ENCODE measurements at places on chromosomes 12 and 14. TPM values are rescaled to one million over a fixed set of nuclear protein-coding genes. Genes with fewer than 3 reads are reported as not detected.

GRCh38 chr14:76955575-76956315 is 72.8 kb downstream of the IRF2BPL start:
- no peak for DNase-seq

- DNase-seq: no peak
Measured at GRCh38 chr14:64702493-64703394, 1.5 kb upstream of the PLEKHG3 start.

DNA sequence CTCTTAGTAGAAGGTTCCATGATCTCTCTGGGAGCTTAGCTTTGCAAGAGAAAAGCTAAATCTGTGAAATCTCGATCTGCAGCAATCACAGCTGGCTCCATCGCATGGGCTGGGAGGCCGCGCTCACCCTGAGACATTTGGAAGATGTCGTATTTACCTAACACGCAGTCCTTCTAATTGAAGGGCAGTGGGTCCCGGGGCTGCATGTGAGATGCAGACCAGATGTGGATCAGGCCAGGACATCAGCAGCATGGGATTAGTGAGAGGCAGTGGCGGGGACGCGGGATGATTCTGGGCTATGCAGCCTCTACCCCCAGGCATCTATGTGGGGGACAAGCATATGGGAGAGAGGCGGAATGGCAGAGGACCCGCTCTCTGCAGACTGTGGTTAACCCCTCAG is 312.4 kb upstream of the RTL1 start:
- no peak for DNase-seq

DNA sequence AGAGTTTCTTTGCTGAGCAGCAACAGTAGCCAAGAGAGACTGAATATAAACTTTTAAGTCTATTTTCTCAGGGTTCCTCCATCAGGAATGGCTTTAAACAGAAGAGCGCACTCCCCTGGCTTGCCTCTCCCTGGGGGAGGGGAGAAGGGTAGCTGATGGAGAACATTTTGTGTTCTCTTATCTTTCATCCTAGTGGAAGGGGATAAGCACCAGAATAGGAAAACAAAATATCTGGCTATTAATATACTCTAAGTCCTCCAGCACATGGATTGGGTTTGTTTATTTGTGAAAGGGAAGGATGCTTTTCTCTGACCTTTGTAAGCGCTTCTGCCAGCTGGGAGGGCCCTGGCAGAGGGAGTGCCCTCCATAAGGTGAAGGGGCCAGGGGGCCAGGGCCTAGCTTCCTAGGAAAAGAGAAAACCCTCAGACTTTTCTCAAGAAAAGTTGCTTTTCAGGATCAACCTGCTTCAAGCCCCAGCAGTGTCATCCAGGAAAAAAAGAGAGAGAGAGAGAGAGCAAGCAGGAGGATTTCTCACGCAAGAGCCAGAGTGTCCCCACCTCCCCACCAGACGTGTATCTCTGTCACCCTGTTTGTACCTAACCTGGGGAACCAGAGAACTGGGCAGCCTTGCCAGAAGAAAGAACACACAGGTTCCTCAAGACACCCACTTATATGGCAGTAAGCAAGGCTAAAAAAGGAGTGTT is 34.3 kb upstream of the ATP2A2 start:
- DNase-seq: no peak

- peak; percentile 23 for DNase-seq
Measured at GRCh38 chr14:50060871-50061663, 55.3 kb downstream of the VCPKMT start.

GRCh38 chr12:75579552-75579951 is 68.1 kb upstream of the KRR1 start:
- no peak for DNase-seq

- DNase-seq: no peak
Measured at GRCh38 chr12:55694651-55695050, 13.1 kb downstream of the ITGA7 start.

- DNase-seq: no peak
Measured at GRCh38 chr12:3081091-3081490, 3.9 kb downstream of the TSPAN9 start.

- no peak for DNase-seq
Measured at GRCh38 chr12:91176358-91176757, 6.3 kb downstream of the DCN start.

GRCh38 chr12:12764824-12765223 is 20.6 kb upstream of the APOLD1 start:
- DNase-seq: no peak

DNA sequence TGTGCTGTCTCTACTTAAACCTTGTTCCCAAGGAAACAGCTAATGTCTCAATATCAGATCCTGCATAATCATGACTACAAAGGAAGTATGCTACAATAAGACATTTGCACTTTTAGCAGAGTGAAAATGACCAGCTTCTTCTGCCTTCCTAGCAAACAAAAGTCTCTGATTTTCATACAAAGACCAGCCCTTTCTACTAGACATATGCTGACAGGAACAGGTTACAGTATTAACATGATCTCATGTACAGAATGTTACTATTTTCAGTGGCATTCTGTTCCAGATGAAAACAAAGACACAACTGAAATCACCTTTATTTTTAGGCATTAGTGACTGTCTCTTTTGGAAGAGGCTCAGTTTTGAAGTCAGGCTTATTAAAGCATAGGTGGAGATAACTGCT is 228.6 kb downstream of the MED13L start:
- no peak for DNase-seq

DNA sequence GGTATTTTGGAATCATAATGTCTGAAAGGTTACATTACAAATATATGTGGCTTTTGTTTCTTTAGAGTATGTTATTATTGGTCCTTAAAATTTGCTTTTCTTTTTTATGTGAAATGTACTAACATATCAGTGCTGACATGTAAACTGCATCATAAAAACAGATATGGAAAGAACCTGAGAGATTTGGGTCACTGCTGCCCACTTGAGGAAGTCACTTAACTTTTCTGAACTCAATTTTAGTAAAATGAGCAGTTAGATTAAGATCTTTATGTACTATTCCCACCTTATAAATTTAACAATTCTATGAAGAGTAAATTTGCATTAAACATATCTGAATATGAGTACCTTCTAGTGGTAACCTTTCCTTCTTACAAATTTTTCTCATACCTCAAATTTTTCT is 7.5 kb downstream of the PTGR2 start:
- DNase-seq: no peak

- DNase-seq: no peak
Measured at GRCh38 chr14:61466905-61467280, 145.5 kb downstream of the PRKCH start.

DNA sequence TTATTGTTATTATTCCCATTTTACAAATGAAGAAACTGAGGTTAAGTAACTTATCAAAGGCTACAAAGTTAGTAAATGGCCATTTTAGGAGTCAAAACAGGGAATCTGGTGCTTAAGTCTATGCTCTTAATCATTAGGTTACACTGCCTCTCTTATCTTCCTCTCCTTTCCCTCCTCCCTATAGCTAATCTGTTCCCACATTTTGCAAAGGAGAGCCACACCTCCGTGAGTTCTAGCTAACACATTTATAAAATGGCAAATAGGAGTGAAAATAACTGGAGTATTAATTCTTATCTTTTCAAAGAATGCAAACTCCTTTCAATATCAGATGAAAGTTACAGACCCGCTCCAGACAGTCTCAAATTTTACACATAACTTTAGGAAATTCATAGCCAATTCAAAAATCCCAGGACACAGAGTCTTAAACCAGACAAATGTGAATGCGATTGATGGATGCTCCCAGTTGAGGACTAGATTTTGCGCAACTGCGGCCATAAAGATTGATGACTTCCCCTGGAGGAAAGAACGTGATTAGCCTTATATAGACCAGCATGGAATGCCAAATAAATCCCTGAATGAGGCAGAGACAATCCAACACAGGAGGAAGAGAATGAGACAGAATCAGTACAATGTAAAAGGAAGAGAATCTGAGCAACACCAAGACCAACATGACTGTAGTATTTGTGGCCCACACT is 225.0 kb upstream of the ARID2 start:
- DNase-seq: no peak

DNA sequence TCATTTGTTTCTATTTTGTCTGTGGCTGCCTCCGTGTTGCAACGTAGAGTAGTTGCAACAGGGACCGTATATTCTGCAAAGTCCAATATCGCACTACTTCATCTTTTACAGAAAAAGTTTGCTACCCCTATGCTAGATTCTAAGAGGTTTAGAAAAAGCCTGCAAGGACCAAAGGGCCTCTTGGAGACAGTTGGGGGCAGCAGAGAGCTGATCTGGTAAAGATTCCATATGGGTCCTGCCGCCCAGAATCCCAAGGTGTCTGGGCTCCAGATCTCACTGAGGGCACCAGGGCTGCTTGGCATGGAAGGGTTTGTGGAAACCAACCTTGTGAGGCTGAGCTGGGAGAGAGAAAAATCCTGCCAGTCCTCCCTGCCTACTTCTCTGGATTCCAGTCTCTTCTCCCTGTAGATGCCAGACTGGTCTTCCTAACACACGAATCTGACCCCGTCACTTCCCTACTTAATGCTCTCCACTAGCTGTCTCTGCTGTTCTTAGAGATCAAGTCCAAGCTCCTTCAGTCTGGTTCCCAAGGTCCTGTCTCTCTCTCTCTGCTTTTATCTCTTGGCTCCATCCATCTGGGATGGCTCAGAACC is 74.6 kb downstream of the GLRX5 start:
- no peak for DNase-seq

- DNase-seq: no peak
Measured at GRCh38 chr14:74843653-74844052, 32.3 kb downstream of the PROX2 start.

GRCh38 chr12:46209914-46210872 is 58.6 kb downstream of the SLC38A1 start:
- DNase-seq: no peak

GRCh38 chr12:88142610-88142991 is 494 bp downstream of the TMTC3 start:
- no peak for DNase-seq

DNA sequence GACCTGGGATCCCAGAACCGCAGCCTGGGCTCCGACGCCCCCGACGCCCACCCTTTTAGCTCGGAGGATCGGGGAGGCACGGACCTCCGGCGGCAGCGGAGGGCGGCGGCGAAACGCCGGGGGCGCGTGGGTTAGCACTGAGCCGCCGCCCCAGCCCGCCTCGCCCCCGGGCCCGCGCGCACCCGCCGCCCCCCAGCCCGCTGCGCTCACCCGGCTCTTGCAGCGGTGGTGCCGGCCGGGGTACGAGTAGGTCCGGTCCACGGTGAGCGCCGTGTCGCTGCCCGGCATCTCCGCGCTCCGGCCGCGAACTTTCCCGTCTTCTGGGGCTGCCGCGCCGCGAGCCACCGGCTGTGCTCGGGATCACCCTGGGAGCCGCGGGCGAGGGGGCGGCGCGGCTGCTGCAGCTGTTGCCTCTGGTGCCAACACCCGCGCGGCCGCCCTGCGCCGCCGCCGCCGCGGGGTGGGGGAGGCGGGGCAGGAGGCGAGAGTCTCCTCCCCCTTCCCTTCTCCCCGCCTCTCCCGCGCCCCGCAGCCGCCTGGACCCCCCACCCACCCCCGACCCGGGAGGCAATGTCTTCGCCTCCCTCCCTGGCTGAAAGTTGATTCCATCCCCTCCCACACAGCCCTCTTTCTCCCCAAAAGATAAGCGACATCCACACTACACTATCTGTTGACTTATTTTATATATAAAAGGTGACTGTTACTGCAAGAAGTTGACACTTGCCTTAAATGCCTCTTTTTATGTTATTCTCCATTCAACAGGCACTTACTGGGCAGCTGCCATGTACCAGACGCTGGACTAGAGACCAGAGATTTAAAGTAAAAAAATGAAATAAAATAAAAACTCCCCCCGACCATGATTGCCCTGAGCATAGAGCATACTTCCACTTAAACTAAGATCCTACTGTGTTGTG is at the start of gene TMCC3:
TMCC3 (minus strand) TSS at position 415 of the 914 bp plus-strand sequence; CDS start at position 288, 127 bp downstream.
- no peak for DNase-seq

DNA sequence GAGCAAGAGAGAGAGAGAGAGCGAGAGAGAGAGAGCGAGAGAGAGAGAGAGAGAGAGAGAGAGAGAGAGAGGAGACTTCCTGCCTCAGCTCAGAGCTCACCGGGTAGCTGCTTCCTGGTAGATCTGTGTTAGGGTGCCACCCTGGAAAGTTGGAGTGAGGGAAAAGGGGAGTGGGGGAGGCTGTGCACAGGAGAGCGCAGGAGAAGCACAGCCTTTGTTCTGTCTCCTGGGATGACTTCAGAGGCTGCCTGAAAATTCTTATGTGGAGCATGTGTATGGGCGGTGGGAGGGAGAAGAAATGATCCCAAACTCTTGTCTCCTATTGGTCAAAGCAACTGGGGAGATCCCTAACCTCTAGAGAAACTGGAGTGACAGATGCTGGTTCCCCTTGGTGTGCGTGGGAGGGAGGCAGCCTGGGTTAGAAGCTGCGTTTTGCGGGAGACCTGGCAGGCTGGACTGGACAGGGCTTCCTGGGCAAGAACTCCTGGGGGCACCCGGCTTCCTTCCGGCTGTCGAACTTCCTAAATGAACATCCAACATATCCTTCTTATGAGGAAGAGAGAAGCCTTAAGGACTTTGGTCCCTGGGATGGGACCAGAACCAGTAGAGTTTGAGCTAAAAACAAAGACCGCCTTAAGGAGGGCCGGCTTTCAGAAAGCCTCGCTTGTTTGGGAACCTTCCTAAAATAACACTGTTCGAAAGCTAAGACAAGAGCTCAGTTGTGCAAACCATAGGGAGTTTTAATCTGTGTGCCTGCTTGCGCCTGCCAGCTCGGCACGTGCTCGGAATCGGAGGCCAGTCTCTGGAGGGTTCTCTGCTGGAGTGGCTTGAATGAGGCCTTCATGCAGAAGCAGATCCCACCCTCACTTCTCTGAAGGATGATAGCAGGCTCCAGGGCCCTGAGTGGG is 30.4 kb upstream of the BEGAIN start:
- no peak for DNase-seq

EXOC3L4 gene
- polyA plus RNA-seq: 2.6 TPM

TAS2R30 gene
- polyA plus RNA-seq: not detected

PRR4 gene
- polyA plus RNA-seq: 13.1 TPM

RTL1 gene
- polyA plus RNA-seq: 0.08 TPM

NGB gene
- not detected for polyA plus RNA-seq

GPRC5A gene
- polyA plus RNA-seq: 6.8 TPM

FOXN4 gene
- polyA plus RNA-seq: 1.1 TPM

DBX2 gene
- 0.07 TPM for polyA plus RNA-seq

DENR gene
- 90.4 TPM for polyA plus RNA-seq

REM2 gene
- polyA plus RNA-seq: 1.3 TPM

DIO2 gene
- 0.58 TPM for polyA plus RNA-seq

CCDC175 gene
- polyA plus RNA-seq: 0.61 TPM

BCAT1 gene
- 47.7 TPM for polyA plus RNA-seq

LRFN5 gene
- polyA plus RNA-seq: 11.3 TPM

KRT83 gene
- not detected for polyA plus RNA-seq

TGFB3 gene
- polyA plus RNA-seq: 16.3 TPM

DLK1 gene
- polyA plus RNA-seq: 11.1 TPM

SLC38A4 gene
- 23.1 TPM for polyA plus RNA-seq

TAS2R10 gene
- 3.4 TPM for polyA plus RNA-seq

Data from left renal cortex interstitium (tissue), 4 donors.